ENCODE measurements at places on chromosomes 7 and 10.

DNA sequence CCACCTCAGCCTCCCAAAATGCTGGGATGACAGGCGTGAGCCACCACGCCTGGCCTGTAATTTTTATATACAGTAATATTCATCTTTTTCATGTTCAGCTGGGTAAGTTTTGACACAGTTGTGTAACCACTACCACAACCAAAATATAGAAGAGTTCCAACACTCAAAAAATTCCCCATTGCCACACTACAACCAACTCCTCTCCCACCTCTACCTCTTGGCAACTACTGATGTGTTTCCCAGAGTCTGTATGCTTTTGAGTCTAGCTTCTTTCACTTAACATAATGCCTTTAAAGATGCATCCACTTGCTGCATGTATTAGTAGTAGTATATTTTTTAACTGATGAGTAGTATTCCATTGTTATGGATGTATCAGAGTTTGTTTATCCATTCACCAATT is 90.7 kb downstream of the SRPK2 start:
- no peak for DNase-seq

DNA sequence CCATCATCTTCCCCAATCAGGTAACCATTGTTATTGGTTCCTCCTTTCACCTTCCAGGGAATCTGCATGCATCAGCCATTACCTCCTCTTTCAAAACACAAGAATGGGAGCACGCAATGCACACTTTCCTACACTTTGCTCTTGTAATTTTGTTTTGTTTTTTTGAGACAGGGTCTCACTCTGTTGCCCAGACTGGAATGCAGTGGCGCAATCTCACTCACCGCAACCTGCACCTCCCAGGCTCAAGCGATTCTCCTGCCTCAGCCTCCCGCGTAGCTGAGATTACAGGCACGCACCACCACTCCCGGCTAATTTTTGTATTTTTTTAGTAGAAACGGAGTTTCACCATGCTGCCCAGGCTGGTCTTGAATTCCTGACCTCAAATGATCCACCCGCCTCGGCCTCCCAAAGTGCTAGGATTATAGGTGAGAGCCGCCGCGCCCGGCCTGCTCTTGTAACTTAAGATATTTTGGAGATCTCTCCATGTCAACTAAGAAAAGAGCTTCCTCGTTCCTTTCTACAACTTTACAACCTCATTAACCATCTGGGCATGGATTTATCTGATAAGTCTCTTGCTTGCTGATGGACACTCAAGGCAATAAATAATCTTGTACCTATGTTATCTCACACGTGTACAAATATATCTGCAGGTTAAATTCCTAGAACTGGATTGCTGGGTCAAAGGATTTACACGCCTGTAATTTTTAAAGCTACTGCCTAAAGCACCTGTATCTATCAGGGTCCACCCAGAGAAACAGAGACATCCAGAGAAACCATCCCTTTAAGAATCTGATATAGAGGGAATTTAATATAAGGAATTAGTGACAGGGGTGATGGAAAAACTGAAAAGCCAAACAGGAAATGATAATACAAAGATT is 4.2 kb downstream of the CYTH3 start:
- no peak for DNase-seq

DNA sequence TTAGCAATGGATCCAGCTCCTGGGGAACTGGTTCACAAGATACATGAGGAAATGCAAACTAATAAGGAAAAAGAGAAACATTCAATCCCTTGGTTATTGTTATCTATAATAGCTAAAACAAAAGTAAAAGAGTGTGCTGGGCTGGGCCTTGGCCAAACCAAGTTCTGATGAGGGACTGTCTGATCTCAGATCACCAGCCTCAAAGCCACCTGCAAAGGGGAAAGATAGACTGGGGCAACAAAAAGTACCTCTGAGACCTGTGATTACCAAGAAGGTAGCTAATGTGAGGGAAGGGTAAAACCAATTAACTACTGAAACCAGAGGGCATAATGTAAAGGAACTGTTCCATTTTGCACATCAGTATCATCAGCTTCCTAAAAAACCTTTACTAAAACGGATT is 51.2 kb downstream of the HTR7 start:
- no peak for DNase-seq

- no peak for DNase-seq
Observed at GRCh38 chr7:113004726-113005454, 81.7 kb downstream of the GPR85 start.

- no peak for DNase-seq
Observed at GRCh38 chr10:15871823-15872222, 11.5 kb upstream of the MINDY3 start.

DNA sequence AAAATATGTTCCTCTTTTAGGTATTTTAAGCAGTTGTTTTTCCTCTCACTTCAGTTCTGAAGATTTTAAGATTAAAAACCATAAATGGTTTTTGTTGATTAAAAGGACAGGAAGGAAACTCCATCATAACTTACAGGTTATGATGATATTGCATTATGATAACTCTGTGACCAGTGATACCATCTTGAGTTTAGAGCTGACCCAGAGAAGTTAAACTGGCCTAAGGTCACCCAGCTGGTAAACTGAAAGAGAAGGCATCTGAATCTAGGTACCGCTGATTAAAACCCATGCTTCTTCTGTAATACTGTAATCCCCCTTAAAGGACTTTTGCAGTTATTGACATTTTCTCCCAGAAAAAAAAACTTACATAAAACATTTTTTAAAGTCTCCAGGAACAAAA is 29.6 kb downstream of the LOXL4 start:
- DNase-seq: no peak

- no peak for DNase-seq
Observed at GRCh38 chr10:77188000-77188395, 449.6 kb downstream of the KCNMA1 start.

GRCh38 chr7:139576179-139576973 is 52.9 kb downstream of the CLEC2L start:
- no peak for DNase-seq

DNA sequence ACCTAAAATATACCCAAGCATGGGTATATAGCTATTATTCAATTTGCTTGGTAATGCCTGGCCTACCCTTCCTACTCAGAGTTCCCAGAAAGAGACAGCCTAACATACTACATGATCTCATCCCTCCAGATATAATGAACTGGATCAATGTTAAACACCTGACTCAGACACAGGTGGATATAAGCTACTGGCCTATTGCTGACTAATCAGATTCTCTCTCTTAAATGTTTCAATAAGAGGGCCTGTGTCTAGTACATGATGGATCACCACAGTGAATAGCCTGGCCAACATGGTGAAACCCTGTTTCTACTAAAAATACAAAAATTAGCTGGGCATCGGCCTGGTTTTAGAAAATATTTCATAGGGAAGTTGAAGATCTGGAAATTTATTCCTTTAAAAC is 54.1 kb downstream of the COPG2 start:
- no peak for DNase-seq

DNA sequence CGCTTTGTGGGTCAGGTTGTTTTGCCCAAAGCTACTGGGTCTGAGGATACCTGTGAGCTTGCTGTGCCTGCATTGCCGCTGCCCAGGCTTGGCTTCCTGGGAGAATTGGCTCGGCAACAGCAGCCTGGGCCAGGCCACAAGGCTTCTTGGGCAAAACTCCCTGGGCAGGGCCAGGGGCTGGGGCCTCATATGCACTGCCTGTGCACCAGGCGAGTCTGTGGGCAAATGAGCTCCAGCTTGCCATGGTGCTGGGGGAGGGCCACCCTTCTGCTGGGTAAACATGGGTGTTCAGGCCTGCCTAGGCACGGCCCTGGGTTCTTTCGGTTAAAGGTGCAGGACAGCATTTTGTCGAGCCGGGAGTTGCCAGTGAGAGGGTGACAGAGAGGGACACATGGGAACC is 19.4 kb downstream of the ZMIZ1 start:
- DNase-seq: no peak

DNA sequence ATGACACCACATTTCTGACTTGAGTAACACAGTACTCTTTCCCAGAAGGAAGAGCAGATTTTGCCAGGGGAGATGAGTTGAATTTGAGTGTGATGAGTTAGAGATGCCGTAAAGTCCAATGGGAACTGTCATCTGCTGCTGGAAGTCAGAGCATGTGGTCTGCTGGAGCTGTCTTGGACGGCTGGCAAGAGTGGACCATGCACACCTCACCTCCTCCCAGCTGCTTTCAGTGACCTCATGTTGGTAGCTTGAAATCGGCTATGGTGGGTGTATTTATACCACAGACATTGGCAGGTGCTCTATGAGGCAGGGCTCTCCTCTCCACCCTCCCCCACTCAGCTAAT is 82.3 kb downstream of the COL13A1 start:
- no peak for DNase-seq

GRCh38 chr7:57400531-57401155 is 49.3 kb upstream of the ZNF716 start:
- DNase-seq: no peak

GRCh38 chr7:133678137-133678814 is 425.4 kb downstream of the EXOC4 start:
- DNase-seq: no peak

DNA sequence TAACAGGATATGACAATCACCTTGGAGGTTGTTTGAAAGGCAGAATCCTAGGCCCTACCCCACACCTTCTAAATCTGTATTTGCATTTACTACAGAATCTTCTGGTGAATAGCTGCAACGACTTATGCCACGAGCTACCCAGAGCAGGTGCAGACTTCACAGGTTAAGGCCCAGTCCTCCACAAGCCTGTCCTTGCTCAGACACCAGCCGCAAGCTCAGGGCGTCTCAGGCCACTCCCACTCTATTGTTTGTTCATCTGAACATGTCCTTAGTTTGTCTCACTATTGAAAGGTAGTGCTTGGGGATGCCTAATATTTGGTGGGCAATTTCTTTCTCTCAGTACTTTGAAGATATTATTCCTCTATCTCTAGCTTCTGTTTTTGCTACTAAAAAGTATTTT is 18.9 kb upstream of the RBM33 start:
- no peak for DNase-seq

GRCh38 chr7:94897541-94897940 is 9.9 kb upstream of the PPP1R9A start:
- no peak for DNase-seq

DNA sequence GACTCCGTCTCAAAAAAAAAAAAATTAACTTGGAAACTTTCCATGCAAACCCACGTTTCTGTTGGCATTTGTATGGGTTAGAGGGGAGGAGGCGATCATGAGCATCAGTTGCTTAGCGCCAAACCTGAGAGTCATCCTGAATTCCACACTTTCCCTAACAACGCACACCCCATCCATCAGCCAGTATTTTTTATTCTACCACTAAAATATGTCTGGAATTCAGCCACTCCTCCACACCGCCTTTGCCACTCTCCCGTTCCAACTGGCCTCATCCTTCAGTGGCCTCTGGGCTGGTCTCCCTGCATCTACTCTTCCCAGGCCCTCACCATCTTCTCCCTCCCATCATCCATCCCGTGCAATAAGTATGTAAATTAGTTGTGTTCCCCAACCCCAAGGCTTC is 4.7 kb upstream of the LMBR1 start:
- DNase-seq: no peak

DNA sequence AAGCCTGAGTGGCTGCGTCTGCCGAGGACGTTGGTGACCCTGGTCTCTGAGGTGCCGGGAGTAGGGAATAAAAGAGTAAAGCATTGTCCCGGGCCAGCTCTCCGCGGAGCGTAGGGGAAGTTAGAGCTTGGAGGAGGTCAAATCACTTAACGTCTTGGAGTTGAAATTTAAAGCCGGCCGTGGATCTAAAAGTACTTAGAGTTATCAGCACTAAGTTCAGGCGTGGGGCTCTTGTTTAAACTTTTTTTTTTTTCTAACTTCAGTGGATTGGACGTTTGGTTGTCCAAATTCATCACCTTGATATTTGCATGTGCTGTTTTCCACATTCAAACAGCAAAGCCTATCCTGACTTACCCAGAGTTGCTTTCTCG is 700 bp downstream of the NIPSNAP2 start:
- DNase-seq: no peak

GRCh38 chr10:98169379-98169778 is 34.9 kb downstream of the R3HCC1L start:
- DNase-seq: no peak

DNA sequence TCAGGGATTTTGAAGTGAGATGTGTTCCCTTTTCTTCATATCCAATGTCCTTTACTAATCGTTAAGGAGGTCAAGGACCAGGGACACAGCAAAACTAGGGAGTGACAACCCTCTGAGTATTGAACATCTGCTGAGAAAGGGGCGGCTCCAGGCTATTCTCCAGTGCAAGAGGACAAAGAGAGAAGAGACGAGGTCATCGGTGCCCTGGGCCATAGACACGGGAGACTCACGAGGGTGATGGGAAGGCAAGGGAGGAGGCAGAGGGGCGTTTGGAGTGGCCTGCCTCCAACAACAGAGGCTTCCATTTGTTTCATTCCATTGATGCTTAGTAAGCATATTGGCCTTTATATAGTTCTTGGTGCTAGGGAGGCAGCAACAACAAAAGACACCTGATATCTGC is 268.4 kb downstream of the CXCL12 start:
- DNase-seq: no peak

- DNase-seq: no peak
Observed at GRCh38 chr7:109582211-109582610, 1012.5 kb downstream of the DNAJB9 start.

- no peak for DNase-seq
Observed at GRCh38 chr10:27911539-27911938, 87.3 kb downstream of the ODAD2 start.

GRCh38 chr10:50533296-50533695 is 90.5 kb downstream of the SGMS1 start:
- DNase-seq: no peak

GRCh38 chr10:12650538-12651298 is 301.4 kb downstream of the CAMK1D start:
- no peak for DNase-seq

- DNase-seq: no peak
Observed at GRCh38 chr10:106873770-106874603, 290.5 kb downstream of the SORCS1 start.

DNA sequence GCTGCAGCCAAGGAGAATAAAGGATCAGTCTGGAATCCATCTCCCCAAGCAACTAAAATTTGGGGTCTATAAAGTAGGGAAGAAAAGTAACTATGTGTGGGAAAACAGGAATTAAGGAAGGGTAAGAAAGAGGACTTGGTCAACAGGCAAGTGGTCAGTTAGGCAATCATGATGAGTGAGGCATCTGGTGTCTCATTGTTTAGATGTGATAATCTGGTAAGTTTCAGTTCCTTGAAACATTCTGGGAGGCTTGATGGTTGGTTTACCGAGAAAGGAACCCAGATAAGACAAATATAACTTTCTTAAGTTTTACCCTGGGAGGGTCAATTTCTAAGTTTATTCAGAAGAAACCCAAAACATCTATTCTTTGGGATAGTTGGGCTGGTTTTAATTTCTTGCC is 22.3 kb downstream of the HYAL4 start:
- DNase-seq: no peak

- no peak for DNase-seq
Observed at GRCh38 chr10:97974526-97975525, 55.6 kb downstream of the CRTAC1 start.

- no peak for DNase-seq
Observed at GRCh38 chr7:158950914-158951635, 94.7 kb downstream of the DYNC2I1 start.

GRCh38 chr7:149289262-149289661 is 27.3 kb downstream of the ZNF783 start:
- no peak for DNase-seq

GRCh38 chr7:130160455-130160854 is 44.8 kb downstream of the TMEM209 start:
- DNase-seq: no peak

- DNase-seq: no peak
Observed at GRCh38 chr10:6610647-6611046, 30.6 kb upstream of the PRKCQ start.

- no peak for DNase-seq
Observed at GRCh38 chr7:131455546-131455945, 100.9 kb downstream of the PODXL start.

- DNase-seq: no peak
Observed at GRCh38 chr7:36071605-36072004, 81.4 kb upstream of the EEPD1 start.

All from mucosa of gallbladder (tissue), 1 donor.